ENCODE measurements at places on chromosomes 5 and 9.

DNA sequence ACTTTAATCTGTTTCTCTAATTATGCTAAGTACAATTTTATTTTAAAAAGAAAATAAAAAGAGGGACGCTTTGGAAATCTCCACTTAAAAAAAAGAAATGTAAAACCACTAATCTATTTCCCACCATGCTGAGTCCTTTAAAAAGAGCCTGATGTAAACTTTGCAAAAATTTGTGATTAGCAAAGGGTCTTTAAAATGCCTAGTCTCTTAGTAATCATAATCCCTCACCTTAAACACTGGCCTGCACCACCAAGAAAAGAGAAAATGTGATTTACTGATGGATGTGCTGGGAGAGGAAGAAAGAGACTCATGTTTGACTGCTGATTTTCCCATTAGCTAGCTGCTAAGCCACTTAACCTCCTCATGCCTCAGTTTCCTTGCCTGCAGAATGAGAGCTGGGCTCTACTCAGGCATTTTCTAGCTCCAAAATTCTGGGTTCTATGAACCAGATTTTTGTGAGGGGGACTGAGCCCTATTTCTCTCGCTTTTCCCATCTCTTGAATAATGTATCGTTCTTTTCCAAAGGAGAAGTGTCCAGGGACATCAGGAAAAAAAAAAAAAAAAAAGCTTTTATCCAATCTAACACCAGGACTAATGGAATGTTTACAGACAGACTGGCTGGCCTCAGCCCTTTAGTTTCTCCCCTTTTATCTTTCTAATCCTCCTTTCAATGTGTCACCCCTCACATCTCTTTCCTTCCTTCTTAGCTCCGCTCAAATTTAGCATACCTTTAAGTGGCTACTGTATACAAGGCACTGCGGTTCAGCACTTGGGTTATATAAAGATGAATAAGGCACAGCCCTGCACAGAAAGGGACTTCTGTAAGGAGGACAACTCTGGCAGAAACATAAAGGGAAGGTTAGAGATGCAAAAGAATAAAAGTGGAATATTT is 312.4 kb downstream of the ARL15 start:
- no peak for DNase-seq

DNA sequence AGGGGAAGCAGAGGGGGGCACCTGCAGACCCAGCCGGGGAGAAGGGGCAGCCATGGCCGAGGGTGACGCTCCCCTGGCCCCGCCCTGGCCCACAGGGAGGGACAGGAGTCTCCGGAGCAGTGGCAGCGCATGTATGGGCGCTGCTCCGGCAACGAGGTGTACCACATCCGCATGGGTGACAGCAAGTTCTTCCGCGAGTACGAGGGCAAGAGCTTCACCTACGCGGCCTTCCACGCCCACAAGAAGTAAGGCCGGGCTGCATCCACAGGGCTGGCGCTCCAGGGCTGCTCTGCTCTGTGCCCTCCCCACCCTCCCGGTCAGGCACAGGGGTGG is 68.2 kb downstream of the KCNT1 start:
- no peak for DNase-seq

DNA sequence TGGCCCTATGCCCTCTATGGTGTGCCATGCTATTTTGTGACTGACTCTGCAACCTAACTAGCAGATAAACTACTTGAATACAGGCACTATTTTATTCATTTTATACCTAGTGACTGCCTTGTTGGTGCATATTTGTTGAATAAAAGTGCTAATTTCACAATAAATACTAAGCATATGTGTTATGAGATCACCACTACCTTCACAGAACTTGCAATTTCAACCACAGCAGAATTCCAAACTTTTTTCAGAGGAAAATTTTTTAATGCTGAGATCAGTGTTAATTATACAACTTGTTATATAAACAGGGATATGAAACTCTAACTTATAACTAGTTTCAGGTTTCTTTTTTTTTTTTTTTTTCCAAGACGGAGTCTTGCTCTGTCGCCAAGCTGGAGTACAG is 94.8 kb downstream of the NR3C1 start:
- DNase-seq: peak; percentile 3

DNA sequence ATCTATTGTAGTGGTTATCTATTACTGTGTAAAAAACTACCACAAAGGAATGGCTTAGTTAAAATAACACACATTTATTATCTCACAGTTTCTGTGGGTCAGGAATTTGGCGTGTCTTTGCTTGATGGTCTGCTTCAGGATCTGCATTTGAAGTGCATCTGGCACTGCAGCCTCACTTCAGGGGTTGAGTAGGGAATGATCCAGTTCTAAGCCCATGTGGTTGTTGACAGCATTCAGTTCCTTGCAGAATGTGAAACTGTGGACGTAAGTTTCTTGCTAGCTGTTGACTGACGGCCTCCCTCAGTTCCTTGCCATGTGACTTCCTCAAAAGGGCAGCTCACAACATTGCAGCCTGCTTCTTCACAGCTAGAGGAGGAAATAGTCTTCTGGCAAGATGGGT is 2.1 kb upstream of the OGN start:
- DNase-seq: no peak

- no peak for DNase-seq
These were observed 93.8 kb downstream of the OXCT1 start for GRCh38 chr5:41776435-41776834.

GRCh38 chr5:180289433-180289832 is 2.5 kb downstream of the MAPK9 start:
- no peak for DNase-seq

DNA sequence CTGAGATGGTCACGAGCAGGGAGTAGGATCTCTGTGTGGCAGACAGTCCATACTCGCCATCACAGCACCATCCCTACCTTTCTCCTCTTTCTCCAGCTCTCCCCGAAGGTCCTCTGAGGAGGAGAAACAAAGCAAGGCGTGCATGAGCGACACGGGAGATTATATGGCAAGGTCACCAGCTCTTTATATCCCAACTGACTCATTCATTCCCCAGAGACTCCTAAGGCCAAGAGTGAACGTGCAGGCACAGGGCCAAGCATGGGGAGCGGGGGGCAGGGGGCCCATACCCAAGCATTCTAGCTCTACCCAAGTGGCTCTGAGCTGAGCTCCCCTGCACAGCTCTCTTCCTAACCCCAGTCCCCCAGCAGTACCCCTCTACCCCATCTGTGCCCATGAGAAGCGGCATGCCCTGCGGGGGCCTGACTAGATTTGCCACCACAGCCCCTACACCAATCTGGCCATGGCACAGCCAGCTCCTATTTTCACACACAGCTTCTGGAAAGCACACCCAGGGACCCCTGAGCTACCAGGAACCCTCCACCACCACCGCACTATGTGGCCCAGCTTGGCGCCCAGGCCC is 6.8 kb downstream of the TRIM7 start:
- no peak for DNase-seq
